ENCODE measurements at places on chromosomes 4 and X.

GRCh38 chr4:165426331-165426730 lies 47.5 kb downstream of the CPE start:
- no peak for DNase-seq

DNA sequence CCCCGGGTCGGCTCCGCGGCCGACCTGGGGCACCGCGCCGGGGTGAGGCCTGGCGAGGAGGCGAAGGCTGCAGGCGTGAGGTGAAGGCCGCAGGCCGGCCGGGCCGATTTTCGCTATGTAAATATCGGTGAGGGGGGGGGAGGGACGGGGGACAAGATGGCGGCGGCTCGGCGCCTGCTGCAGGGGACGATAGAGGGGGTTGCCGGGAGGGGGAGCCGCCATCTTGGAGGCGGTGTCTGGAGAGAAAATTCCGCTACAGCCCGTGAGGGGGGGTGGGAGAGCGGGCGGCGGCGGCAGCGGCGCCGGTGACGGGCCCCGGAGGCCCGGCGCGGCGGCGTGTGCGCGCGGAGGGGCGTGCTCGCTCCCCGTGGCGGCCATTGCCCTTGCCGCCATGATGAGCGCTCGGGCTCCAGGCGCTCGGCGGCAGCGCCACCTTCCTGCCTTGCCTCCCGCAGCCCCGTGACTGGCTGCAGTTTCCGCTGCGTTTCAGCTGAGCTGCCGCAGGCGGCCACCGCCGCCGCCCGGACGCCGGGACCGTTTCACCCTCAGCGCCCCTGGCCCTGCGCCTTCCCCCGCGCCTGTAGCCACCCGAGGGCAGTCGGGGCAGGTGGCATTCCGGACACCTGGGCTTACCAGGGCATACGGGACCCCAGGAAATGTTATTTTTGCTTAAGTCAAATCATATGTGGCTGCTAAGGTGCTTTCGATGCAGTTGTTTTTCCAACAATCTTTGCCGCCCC lies 692 bp downstream of the ZFX start:
- DNase-seq, result peak; percentile 86

DNA sequence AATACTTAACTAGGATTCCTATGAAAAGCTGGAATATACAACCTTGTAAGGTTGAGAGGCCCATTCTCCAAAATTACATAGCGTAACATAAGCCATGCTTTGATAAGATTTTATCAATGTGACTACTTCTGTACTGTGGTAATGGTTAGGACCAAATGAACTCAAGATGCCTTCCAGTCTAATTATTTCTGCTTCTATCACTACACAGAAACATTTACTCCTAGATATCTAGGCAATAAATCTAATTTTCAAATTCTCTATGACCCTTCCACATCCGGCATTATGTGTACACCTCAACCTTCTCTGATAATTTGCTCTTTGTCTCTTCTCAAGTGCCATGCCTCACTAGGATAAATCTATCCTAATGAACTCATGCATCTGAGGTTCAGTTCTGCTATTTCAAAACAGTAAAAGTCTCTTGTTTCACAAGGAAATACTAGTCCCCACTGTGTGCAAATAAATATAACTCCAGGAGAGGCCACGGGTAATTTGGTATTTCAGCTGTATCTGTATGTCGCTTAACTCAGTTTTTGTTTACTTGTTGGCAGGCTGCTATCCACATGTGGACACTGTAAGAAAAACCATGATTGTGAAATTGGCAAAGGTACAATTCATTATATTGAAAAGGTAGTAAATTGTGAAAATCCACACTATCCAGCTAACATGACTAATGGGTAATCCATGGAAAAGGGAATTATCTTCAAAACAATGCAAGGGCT lies 93.3 kb downstream of the PRDM5 start:
- DNase-seq, result no peak

DNA sequence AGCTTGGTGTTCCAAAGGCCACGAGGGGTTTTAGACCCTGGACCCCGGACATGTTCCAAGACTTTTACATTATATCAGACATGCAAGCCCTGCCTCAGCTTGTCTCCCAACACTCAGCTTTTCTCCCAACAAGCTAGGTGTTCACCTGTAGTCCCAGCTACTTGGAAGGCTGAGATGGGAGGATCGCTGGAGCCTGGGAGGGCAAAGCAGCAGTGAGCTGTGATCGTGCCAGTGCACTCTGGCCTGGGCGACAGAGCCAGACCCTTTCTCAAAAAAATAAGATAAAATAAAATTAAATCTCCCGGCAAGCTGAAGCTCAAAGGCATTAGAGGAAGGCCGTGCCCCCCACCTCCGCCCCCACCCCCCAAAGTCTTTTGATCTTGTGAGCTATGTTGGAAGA lies 13.7 kb downstream of the CTAG1A start:
- no peak for DNase-seq

- DNase-seq, result no peak
Measured at GRCh38 chr4:6953751-6954380, 44.2 kb downstream of the TBC1D14 start.

DNA sequence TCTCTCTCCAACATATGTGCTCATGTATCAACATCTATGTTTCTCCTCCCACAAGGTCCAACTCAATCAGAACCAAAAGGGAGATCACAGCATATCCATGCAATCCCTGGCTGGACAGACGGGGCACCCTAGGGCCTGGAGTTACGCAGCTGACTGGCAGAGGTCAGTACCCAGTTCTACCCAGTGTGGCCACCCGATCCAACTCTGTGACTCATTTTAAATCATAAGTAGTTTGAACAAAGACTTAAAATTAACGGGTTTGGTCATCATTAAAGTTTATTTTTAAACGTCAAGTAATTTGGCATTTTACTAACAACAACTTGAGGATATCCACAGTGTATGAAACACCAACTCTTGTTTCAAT lies 59.5 kb downstream of the APBB2 start:
- DNase-seq, result no peak

- peak; percentile 53 for DNase-seq
Measured at GRCh38 chr4:165059386-165059785, 5.7 kb downstream of the TRIM75 start.

- DNase-seq, result no peak
Measured at GRCh38 chr4:41613386-41613785, 75.4 kb downstream of the LIMCH1 start.

DNA sequence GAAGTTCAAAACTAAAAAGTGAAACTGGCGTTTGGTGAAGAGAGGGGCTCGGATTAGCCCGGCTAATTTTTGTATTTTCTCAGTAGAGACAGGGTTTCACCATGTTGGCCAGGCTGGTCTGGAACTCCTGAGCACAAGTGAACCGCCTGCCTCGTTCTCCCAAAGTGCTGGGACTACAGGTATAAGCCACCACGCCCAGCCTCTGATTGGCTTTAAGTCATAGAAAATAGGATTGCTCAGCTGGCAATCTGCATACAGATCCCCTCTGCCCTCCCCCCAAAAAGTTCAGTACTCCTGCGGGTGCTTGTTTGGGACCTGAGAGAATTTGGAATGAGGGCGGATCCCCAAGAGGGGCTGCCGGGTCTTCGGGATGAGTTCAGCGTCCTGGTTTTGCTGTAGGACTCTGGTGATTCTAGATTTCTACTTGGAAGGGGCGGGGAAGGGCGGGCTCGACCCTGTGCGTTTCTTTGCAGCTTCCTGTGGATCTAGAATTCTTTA lies 537 bp upstream of the PRKX start:
- DNase-seq, result no peak

- DNase-seq, result no peak
Measured at GRCh38 chr4:38495446-38495845, 168.6 kb upstream of the KLF3 start.

GRCh38 chr4:159349332-159349731 lies 246.5 kb downstream of the RAPGEF2 start:
- no peak for DNase-seq

DNA sequence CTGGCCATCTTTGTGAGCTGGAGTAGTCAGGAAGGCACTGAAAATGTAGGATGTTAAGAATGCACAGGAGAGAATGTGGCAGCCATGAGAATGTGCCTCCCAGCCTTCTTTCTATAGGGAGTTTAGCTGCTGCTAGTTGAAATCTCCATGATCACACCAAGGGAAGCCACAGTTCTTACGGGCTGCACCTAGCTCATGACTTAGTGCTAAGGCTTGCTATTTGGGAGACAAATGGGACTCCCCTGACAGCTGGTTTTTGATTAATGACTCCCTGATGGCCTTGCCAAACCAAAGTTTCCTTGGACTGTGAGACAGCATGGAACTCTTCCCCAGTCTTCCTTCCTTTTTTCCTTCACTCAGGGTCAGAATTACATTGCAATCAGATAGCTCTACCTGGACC lies 9.2 kb downstream of the CTSO start:
- DNase-seq, result no peak

DNA sequence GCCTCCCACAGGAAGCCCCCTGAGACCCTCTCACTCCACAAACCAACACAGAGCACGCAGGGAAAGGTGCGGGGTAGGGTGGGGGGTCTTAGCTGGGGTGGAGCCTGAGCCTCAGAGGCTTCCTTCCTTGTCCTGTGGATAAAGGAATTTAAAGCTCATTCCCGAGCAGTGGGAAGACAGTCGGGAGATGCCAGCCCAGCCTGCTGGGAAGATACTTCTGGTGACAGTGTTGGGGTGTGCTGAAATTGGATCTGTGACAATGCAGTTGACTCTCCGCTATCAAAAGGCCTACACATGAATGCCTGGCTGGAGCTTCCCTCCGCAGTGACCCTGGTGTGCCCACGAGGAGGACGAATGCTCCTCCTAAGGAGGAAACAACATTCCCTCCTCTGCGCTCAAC lies 45.5 kb downstream of the JAKMIP1 start:
- no peak for DNase-seq

DNA sequence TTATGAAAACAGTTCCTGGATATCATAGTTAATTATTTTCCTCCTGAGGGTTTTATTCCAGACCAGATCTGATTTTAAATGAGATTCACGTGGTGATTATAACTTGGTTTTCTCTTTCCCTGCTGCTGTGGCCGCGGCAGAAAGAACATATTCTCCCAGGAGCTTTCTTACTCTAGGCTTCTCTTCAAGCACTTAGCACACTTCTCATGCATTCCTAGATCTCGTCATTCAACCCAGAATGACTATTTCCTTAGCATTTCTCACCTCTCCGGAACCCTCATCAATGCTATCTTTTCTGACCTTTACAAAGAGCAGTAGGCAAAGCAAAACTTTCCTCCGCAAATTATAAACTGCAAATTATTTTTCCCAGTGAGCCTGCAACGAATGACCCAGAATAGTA lies 122.9 kb downstream of the GPAT3 start:
- no peak for DNase-seq

GRCh38 chr4:1767061-1767769 lies 25.9 kb upstream of the FGFR3 start:
- DNase-seq, result no peak

DNA sequence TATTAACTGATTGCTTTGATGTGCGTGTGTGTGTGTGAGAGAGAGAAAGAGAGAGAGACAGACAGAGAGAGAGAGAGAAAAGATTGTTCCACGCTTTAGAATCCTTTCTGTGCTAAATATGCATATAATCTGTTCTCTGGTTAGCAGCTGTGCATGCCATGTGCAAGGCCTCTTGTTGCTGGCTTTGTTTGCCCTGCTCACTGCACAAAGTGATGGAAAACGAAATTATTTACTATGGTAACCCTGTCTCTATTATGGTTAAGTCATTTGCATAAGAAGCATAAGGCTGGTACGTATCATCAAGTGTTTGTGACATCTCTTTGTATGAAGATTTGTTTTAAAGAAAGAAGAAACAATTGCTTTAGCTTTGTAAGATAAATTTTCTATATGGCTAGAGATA lies 190.2 kb upstream of the POF1B start:
- DNase-seq, result peak; percentile 37

DNA sequence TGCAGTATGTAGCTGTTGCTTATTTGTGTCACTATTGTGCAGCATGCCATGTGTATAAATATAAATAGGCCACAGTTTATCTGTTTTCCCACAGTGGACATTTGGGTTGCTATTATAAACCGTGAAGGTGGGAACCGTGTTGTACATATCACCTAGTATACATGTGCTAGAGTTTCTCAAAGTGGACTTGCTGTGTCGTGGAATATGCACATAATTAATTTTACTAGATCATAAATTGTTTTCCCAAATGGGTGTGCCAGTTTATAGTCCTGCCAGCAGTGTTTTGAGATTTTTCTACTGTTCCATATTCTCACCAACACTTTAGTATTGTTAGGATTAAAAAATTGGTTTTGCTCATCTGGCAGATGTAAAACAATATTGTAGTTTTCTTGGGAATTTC lies 38.5 kb downstream of the PRIMPOL start:
- DNase-seq, result no peak

GRCh38 chrX:51395480-51395809 lies 62.8 kb downstream of the NUDT10 start:
- no peak for DNase-seq

DNA sequence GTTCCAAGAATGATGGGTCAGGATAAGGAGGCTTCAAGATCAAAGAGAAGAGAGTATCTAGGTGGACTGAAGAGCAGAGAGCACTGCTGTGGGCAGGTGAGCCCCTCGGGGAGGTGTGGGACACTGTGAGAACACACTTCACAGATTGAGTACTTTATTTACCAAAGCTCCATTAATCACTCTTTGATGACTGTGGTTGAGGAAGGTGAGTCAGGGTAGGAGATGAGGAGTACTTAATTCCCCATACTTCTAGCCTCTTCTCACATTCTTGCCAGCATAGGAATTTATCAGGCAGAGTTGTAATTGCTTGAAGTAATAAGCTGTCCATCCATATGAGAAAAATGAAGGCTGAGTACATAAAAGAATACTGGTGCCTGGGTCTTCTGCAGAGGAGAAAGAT lies 375.3 kb downstream of the PCDH10 start:
- DNase-seq, result no peak

GRCh38 chrX:116757491-116757890 lies 294.7 kb upstream of the CT83 start:
- no peak for DNase-seq

- DNase-seq, result no peak
Measured at GRCh38 chr4:107312366-107312765, 276.3 kb upstream of the DKK2 start.

GRCh38 chr4:20480165-20480947 lies 219.9 kb upstream of the PACRGL start:
- no peak for DNase-seq

GRCh38 chrX:50697691-50698090 lies 116.3 kb downstream of the SHROOM4 start:
- DNase-seq, result no peak

DNA sequence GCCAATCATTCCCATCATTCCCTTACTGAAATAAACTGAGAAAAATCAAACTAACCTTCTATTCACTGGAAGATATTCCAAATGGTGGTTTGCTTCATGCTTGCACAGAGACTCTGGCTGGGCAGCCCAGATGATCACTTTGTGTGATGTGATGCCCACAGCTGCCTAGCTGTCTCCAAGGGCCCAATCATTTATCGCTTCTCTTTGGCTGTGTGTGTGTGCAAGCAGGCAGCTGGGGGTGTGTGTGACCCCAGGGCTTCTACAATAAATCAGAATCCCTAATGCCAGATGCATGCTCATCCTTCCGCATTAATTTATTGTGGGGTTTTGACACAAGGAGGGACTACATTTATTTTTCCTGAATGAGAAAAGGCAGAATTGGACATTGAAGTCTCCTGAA lies 140.1 kb upstream of the NDP start:
- no peak for DNase-seq

All from NCI-H1092 (cell line).